ENCODE measurements at places on chromosomes 4 and X.

- no peak for DNase-seq
Measured at GRCh38 chrX:80120335-80120734, 105.8 kb downstream of the TBX22 start.

- DNase-seq = no peak
Measured at GRCh38 chr4:73445383-73446335, 9.6 kb downstream of the AFP start.

- no peak for DNase-seq
Measured at GRCh38 chrX:48306175-48306574, 50.3 kb downstream of the SSX3 start.

- DNase-seq = no peak
Measured at GRCh38 chr4:5666741-5667140, 41.6 kb downstream of the EVC2 start.

- DNase-seq = no peak
Measured at GRCh38 chrX:146887020-146887419, 72.5 kb upstream of the CXorf51A start.

Measured in HFF-Myc (cell line).